ENCODE measurements at places on chromosomes 7 and 10.
A peak's percentile ranks its signal among the peaks of the same experiment; 100 is the strongest.

- no peak for DNase-seq
Measured at GRCh38 chr7:121167971-121168370, 160.8 kb upstream of the WNT16 start.

- no peak for DNase-seq
Measured at GRCh38 chr7:33111614-33112013, 2.4 kb upstream of the RP9 start.

DNA sequence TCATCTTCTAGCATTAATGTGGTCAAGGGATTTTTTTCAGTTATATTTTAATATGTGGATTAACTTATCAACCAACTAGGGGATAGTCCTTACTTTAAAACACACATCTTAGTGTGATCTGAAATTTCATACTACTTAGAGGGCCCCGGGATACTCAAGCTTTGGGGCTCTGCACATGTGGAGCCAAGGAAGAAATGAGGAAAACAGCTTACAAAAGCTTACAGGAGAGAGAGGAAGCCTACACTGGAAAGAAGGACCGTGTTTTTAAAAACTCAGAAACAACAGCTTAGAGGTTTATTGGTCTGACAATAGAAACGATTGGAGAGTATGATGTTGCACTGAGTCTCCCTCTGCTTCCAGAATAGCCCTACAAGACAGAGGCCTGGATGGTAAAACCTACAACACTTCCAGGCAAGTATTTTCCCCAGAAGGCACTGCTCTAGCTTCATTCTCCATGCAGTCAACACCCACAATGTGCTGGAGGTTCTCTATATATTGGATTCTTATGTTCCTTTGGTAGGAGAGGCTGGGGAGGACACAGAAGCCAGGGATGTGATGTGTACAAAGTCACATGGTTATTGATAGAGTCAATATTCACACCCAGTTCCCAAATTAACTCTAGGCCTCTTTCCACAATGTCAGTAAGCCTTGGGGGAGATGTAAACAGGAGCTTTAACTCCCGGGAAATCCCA is 47.3 kb downstream of the JCAD start:
- no peak for DNase-seq

- DNase-seq, result peak; percentile 46
Measured at GRCh38 chr10:21732067-21732772, 198.2 kb downstream of the MLLT10 start.

- DNase-seq, result no peak
Measured at GRCh38 chr7:2638224-2638991, 6.6 kb downstream of the TTYH3 start.

DNA sequence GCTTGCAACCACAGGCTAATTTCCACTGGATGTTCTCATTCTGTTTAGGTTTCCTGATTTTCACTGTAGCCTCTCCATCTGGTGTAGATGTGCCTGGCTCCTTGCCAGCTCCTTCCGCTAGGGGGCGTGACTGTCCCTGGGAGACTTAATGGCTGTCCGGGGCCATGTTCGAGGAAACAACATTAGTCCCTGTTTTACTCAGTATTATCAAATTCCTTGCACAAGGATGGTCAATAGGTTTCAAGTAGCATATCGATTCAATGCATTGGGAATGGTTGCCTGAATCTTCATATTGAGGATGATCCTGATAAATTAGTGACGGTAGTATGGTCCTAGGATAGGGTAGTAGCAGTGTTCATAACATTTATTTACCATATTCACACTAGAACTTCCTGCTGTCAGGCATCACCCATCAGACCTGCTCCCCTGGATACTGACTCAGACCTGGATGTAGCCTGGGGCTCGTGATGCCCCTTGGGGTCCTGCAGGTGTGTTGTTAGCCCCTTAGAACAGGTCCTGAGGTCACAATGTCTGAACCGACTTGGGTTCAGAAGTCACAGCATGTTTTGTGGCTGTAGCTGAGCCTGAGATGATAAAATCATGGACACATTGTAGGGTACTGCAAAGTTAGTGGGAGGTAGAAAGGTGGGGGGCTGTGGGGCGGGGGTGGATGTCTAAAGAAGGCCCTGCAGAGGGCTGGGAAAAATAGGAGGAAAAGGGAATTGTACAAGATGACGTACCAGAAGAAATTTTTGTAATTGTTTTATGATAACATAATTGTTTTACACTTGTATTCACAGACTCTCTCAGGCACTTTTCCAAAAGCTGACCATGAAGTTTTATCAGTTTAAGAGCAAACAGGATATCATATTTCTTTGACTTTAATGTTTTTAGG is 8.9 kb upstream of the EXOC6 start:
- no peak for DNase-seq

DNA sequence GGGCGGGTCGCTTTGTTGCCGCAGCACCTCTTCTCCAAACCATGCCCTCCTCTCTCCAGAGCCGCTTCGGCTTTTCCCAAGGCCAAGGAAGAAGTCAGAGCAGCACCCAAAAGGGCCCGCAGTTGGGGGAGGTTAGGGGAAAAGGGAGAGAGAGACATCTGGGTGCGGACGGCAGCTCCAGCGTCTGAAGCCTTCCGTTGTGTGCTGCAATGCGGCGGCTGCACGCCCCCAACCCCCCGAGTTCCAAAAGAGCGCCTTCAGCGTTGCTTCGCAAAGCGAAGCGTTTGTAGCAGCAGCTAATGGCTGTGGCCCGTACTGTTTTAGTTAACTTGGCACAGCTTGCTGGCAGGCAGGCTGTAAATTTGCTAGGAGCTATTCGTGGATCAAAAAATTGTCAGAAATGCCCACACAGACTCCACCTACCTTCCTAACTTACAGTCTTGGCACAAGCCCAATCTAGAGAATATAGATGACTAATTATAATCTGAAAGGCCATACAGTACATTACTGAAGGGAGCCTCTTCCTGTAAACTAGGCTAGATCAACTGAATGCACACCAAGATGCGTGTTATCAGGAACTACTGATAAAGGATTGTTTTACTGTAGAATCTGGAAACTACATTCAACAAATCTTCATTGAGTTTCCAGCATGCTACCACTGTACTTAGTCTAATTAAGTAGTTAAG is 1.1 kb upstream of the KBTBD2 start:
- no peak for DNase-seq

- no peak for DNase-seq
Measured at GRCh38 chr7:54811041-54811845, 52.2 kb upstream of the SEC61G start.

GRCh38 chr7:97116308-97116707 is 1.2 kb upstream of the SDHAF3 start:
- DNase-seq, result no peak

DNA sequence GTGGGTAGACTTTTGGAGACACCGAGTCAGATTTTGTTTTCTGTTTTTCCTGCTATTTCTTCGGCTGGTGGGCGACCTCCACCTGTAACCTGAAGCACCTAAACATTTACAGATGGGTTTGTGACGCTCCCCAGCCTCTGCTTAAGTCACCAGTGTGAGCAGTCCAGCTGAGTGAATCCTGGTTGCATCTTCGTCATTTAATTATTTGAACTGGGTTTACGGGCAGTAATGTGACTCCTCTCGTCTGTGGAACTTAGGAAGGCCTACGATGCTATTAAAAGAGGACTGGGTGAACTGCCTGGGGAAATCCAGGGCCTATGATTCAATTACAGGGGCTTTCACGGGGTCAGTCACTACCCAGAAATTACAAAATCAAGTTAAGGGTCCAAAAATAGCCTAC is 52.5 kb downstream of the WNT2 start:
- no peak for DNase-seq

DNA sequence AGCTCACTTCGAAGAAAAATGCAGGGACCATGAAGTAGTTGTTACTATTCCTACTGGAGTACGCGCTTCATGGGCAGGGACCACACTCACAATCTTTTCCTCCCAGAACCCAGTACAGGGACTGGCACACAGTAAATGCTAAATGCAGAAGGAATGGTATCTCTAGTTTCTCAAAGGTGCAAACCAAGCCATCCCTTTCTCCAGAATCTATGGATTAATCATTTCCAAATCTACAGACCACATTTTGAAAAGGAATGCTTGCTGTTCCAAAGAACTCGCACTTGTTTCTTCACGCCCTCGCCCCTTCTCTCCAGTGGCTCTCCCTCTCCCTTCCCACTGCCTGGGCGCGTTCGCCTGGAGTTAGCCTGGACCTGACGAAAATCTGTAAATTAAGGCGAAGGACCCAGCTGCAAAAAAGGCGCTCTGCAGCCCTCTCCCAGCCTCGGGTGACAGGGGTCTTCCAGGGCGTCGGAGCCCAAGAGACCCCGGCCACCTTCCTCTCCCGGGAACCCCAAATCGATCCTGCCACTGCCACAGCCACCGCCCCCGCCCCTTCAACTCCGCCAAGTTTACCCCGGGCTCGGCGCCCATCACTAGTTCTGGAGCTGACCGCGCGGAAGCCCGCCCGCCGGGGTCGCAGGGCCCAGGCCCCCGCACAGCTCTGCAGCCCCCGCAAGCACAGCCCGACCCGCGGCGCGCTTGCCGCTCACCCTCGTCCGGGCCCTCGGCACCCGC is 527 bp downstream of the PDIA4 start:
- DNase-seq, result no peak

DNA sequence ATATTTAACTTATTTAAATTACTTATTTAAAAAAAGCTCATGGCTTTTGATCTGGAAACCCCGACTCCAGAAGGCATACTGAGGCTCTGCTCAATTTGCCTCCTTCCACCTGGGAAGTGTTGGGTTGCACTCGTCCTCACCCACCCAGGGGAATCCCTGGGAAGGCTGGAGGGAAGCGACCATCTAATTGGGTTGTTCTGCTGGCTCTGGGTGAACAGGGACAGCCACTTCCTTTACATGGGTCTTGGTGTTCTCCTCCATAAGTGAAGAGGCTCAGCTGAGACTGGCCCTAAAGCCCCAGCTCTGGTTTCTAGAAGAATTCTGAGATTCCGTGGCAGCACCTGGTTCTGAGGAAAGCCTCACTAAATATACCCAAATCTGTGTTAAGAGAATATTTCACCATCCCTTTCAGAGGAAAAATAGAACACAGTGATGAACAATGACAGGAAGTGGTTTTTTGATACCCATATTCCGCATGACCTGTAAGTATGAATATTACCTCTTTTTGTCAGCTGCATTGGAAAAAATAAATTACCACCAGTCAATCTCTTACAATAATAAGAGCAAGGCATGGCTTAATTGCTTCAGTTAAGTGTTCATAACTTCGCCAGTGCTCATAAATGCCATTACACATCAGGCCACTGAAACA is 131.1 kb upstream of the SHH start:
- no peak for DNase-seq

DNA sequence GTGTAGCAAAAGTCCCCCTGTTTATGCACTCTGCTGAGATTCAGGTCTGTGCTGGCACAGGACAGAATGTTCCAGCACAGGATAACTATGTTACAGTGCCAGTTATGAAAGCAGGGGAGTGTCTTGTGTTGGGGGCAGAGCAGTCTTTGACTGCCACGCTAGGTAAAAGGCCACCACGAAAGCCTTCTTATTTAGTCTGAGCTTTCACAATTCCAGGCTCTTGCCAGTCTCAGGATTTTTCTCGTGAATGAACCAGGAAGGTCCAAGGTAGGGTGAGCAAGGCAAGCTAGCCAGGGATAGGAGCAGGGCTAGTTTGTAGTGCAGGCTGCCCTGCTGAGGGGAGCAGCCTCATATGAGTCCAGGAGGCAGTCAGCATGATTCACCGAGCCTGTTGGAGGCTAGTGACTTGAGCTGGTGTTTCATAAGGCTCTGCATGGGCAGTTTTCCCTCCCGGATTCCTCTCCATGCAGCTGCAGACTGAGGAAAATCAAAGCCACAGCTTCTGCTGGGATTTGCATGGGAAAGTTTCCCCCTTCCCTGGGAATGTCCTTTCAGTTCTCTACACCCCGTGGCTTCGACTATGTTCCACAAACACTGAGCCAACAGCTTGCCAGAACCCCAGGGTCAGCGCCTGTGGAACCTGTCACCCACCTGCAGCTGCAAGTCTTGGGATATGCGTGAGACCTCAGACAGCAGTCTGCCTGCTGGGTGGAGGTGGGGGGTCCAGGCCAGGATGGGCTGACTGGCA is 112.3 kb downstream of the JCAD start:
- DNase-seq, result no peak

DNA sequence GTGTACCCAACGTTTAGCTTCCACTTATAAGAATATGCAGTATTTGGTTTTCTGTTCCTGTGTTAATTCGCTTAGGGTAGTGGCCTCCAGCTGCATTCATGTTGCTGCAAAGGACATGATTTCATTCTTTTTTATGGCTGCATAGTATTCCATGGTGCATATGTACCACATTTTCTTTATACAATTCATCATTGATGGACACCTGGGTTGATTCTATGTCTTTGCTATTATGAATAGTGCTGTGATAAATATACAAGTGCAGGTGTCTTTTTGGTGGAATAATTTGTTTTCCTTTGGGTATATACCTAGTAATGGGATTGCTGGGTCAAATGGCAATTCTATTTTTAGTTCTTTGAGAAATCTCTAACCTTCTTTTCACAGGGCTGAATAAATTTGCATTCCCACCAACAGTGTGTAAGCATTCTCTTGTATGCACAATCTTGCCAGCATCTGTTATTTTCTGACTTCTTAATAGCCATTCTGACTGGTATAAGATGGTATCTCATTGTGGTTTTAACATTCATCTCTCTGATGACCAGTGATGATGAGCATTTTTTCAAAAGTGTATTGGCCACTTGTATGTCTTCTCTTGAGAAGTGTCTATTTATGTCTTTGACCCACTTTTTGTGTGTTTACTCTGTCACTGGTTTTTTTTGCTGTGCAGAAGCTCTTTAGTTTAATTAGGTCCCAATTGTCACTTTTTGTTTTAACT is 72.5 kb upstream of the CC2D2B start:
- no peak for DNase-seq

DNA sequence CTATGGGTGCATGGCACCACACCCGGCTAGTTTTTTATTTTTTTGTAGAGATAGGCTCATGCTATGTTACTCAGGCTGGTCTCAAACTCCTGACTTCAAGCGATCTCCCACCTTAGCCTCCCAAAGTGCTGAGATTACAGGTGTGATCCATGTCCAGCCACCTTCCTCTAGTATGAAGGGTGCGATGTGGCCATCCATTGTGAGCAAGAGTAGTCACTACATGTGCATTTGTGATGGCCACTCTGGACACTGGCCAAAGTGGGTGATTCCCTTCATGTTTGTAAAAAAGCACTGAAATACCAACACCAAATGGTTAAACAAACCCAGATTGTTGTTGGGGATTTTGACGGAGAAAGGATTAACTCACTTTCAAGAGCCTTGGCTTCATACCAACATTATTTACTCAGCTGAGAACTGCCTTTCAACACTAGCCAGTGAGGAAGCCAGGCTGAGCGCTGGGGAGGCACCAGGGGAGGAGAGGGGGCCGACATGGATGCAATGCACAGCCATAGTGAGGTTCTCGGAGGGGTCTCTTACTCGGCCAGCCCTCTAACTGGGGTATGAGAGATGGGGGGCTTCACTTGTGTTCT is 198.1 kb upstream of the LYZL2 start:
- no peak for DNase-seq

All from GM12892 (cell line).